Kidney (tissue), 22 donors: ENCODE measurements at places on chromosomes 7 and 10.

GRCh38 chr7:14596421-14596820 is 306.1 kb downstream of the DGKB start:
- DNase-seq = no peak

DNA sequence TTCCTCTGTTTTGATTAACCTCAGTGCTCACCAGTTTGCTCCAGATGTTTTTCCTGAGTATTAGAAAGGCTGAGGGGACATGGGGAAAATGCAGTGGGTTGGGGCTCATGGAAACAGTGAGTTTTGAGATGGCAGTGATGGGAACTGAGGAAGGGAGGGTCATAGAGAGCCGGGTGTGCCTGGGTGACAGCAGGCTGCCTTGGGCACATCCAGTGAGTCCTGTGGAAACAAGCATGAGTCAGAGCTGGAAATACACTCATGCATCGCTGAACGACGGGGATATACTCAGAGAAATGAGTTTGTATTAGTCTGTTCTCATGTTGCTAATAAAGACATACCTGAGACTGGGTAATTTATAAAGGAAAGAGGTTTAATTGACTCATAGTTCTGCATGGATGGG is 202.2 kb downstream of the TMEM178B start:
- DNase-seq = no peak

DNA sequence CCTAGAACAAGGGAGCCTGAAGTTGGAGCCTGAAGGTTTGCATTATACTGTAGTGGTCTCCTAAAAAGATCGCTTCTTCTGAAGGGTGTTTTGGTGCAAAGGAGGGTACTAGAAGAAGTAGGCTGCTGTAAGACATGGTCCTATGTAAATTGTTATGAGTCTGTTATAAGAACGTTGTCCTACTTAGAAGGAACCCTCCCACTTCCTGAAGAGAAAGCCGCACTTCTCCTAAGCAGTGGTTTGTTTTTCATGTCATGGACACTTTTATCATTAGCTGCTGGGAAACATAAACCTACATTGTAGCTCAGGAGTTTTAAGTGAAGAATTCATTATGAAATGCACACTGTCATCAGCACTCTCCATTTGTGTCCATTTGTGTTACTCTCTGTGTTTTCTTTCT is 129.1 kb upstream of the ITGB1 start:
- DNase-seq = no peak

- DNase-seq = no peak
These were observed 8.1 kb downstream of the TTYH3 start for GRCh38 chr7:2639695-2640481.

- DNase-seq = no peak
These were observed 19.9 kb downstream of the PPP2R2D start for GRCh38 chr10:131920693-131921092.

DNA sequence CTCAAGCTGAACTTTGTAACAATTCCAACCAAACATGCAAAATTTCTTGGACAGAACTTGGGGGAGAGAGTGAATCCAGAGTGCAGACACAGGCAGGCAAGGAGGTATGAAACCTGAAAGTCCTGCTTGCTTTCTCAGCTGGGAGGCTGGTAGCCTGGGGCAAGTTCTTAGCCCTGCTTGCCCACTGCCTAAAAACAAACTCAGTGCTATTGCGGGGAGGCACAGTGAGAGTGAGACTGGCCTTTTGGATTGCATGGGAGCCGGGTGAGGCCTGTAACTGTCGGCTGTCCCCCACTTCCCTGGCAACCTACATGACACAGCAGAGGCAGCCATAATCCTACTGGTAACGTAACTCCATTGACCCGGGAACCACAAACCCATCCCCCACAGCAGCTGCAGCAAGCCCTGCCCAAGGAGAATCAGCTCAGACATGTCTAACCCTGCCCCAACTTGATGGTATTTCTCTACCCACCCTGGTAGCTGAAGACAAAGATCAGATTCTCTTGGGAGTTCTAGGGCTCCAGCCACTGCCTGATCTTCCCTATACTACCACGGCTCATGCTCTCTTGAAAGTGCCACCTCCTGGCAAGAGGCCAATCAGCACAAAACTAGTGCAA is 663.6 kb downstream of the GRM8 start:
- no peak for DNase-seq

- DNase-seq = peak; percentile 16
These were observed 97.1 kb downstream of the JCAD start for GRCh38 chr10:29962166-29962850.
